ENCODE measurements at places on chromosomes 4 and X.
A peak's percentile ranks its signal among the peaks of the same experiment; 100 is the strongest.

DNA sequence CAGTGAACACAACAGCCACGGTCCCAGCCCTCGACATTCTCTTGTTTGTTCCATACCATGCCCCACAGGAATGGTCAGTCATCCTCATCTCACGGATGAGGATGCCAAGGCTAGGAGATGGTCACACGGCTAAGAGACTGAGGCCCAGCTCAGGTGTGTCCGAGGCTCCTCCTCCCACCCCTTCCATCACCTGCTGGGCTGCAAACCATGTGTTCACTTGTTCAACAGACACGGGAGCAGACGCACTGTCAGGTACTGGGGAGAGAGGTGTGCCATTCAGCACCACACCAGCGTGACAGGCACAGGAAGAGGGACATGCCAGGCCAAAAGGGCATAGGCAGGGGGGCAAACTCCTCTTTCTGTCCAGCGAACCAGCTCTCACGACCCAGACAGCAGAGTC is 45.9 kb downstream of the ABLIM2 start:
- DNase-seq, result no peak

DNA sequence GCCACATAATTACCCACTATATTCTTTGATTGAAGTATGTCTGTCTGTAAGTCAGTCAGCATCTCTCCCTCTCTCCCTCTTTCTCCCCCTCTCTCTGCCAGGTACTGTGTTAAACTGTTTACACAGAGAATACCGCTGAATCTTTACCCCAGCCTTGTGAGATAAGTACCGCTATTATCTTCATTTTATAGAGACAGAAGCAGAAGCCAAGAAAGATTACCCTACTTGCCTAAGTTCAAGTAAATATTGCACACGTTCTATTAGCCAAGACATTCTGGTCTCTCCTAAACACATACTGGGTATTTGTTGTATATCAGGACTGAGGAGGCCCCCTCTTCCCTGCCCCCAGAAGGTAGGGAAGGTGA is 695 bp upstream of the GPR101 start:
- peak; percentile 0 for DNase-seq

DNA sequence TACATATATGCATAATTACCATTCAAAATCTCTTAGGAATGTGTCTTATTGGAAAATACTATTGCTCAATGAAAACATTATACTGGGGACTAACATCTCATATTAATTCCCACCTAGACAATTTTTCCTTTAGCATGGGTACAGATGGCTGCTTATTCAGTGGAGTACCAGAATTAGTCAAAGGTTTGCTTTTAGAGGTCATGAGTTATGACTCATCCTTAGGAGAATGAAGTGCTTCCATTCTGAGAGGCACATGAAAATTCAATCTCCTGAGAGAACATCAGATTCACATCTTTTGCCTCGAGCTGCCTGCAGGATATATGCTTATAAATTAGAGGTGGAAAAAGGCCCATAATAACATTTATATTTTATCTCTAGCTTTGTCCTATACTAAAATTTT is 378.0 kb upstream of the DMD start:
- no peak for DNase-seq

DNA sequence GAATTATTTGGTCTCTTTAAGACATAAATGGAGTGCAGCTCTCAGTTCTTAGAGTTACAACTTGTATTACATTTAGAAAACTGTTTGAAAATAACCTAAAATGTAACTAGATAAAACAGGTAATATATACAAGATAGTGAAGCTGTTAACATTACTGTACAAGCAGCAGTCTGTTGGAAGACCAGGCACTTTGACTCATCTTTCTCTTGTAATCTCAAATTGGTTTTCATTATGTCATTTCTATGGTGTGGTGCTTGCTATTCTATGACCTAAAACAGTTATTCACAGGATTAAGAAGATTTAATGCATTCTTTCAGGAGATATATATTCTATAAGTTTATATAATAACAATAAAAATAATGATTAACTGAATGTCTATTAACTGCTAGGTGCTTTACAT is 282.5 kb upstream of the PITX2 start:
- peak; percentile 44 for DNase-seq

DNA sequence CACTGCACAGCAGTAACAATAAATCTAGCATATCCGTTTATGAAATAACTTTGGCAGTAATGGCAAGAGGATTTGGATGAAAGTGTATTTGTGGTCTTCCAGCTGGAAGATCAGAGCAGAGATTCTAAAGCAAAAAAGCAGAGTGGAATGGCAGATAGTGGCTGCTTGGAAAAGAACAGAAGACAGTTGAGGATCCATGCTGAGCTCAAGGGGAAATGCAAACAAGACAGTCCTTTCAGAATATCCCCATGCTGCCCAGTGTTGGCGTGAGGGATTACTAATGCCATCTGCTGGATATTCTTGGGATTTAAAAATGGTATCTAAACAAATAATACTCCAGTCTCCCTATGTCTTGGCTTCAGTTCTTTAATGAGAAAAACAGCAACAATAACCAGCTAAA is 629.1 kb upstream of the ATOH1 start:
- DNase-seq, result peak; percentile 63

DNA sequence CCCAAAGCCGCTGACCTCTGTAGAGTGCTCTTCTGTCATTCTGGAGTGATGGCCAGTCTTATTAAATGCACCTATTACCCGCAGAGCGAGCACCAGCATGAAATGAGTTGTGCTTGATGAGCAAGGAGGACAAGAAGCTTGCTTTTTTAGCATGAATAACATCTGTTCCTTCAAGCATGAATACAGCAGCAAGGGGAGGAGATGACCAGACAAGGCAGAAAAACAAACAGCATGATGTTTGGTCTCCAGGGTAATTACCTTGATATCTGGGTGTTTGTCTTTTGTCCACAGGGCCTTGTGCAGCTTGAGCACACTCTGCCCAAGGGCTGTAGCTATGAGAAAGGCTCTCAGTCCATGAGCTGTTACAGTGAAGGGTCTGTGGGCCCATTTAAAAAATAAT is 324.8 kb upstream of the DDX53 start:
- no peak for DNase-seq

DNA sequence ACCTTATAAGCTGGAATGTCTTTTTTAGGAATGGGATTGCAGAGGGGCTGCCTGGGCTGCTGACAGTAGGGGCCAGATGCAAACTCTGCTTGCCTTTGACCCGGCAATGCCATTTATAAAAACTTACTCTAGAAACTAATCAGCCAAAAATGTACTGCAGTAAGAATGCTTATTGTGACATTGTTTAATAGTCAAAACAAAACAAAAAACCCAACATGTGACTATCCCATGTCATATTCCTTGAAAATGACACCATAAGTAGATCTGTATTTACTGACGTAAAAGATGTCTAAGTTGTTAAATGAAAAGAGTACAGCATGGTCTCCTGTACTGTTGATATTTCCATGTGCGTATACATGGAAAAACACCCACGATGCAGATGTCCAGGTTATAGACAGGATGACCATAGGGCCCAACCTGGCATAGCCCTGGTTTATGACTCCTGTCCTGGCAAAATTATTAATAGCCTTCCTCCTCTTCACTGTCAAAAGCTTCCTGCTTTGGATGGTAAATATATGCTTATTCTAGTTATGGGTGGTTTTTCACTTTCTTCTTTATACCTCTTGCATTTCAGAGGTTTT is 138.9 kb downstream of the PTTG2 start:
- peak; percentile 29 for DNase-seq

Measured in amniotic epithelial cell (primary cell).